Right ventricle myocardium inferior (tissue), 1 donor: ENCODE measurements at places on chromosomes 11 and 22. TPM values are rescaled to one million over a fixed set of nuclear protein-coding genes. Genes with fewer than 3 reads are reported as not detected.

GRCh38 chr11:36421546-36422155 is 88.4 kb downstream of the TRAF6 start:
- no peak for DNase-seq

The OR10A6 gene
- not detected for total RNA-seq

- peak; percentile 32 for DNase-seq
Observed at GRCh38 chr22:44195189-44195871, 14.6 kb downstream of the PARVG start.

DNA sequence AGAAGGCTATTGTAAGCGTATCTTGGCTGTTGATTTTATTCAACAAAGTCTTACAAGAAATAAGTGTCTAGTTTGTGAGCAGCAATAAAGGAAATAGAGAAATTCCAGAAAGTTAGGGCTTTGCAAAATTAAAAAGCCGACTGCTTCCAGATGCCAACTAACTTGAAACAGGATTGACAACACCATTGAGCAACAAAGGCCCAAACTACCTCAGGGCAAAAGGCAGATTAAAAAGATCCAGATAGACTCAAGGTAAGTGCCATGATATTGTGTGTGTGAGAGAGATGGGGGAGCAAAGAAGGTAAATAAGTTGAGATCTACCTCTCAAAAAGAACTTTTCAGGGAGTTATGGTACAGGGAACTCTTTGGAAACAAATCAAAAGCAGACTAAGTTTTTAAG is 49.1 kb downstream of the PARVG start:
- no peak for DNase-seq

GRCh38 chr11:83192606-83193245 is 786 bp upstream of the ANKRD42 start:
- DNase-seq, result no peak

The GAL3ST1 gene
- total RNA-seq, result 0.19 TPM

DNA sequence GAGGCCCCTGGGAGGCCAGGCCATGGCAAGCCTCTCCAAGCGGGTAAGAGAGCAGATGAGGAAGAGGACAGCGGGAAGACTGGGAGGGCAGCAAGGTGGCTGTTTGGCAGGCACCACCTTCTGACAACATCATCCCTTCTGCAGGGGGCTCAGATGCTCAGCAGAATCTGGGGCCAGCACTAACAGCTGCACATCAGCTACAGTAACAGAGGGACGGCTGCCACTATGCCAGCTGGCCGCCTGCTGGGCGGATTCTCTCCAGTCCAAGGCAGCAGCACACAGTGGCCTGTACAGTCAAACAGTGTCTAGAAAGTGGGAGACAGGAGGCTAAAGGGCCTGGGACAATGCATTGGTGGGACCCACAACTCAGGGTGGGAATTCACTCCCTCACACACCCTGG is 10.7 kb upstream of the TXN2 start:
- DNase-seq, result peak; percentile 9

- no peak for DNase-seq
Observed at GRCh38 chr11:96147906-96148486, 195.0 kb downstream of the MAML2 start.

The DEUP1 gene
- total RNA-seq, result not detected

- DNase-seq, result no peak
Observed at GRCh38 chr11:80843266-80843974, 1402.6 kb upstream of the TENM4 start.

The ISX gene
- total RNA-seq, result not detected

- DNase-seq, result no peak
Observed at GRCh38 chr11:34651551-34651950, 30.7 kb downstream of the EHF start.

DNA sequence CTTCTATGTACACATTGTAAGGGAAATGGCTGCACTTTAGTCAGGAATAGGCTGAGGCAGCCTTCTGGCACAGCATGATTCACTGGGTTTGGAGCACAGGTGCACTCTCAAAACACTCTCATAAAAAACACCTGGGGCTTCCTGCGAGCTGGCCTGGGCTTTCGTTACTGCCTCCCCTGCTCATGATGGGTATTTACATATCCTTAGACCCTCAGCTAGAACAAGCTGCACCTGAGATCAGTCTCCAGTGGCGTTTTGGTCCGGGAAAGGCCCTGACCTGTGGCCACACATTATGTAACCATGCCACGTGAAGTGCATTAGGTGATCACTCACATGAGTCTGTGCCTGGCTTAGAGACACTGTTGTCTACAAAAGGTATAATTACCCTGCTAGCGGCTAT is 321.7 kb downstream of the TMEM135 start:
- no peak for DNase-seq

GRCh38 chr22:38243007-38243765 is 29.6 kb downstream of the TMEM184B start:
- peak; percentile 74 for DNase-seq

DNA sequence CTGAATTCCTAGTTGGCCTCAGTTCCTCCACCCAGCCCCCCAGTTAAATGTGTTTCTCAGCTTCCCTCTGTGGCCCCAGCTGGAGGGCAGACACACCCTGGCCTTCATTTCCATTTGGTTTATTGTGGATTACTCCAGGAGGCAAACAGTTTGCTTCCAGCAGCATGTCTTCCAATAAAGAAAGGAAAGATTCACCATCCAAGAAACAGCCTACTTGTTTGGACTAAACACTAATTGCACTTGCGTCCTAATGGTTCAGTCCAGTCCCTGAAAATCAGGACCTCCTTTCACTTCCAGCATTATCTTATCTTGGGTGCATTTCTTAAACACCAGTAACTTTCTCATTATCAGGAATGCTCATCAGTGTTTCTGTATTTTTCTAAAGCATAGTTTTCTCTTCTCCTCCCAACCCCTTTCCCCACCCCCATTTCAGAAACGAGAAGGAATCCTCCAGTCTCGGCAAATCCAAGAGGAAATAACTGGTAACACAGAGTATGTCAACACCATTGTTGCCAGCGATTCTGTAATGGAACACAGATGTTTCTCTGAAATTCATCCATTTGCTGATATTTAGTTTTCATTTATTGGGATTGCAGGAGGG is 130.9 kb downstream of the PARVA start:
- no peak for DNase-seq

GRCh38 chr22:47630741-47631534 is 868.5 kb downstream of the TBC1D22A start:
- no peak for DNase-seq

The STK33 gene
- total RNA-seq, result 23.9 TPM

DNA sequence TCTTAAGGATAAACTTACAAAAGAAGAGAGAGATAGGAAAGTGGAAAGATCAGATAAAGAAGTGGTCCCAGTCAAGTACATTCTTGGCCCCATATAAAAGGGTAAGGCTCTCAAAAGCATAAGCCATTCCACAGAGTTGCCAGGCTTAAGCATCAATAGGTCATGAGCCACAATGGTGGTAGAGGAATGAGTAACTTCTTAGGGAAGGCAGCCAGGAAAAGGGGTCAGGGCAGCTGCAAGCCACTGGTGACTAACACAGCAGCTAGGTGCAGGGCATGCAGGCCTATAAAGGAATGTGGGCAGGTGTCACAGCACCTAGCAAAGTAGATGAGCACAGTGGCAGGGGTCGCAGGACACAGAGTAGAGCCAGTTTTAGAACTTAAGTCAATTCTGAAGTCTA is 302.6 kb upstream of the FAT3 start:
- DNase-seq, result no peak

DNA sequence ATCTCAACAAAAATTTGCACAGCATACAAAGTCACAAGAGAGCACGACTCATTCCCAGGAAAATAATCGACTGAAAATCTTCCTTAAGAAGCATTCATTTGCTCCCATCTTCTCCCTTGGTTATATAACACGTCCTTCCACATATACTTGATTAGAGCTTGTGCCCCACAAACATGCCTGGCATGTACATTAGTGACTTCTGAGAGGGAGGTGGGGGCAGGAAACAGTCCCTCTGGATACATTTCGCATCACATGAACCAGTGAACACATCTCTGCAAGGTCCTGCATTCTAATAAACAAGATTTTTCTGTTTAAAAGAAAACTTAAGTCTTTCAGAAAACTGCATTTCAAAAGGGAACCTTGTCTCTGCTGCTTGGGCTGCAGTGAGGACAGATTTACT is 54.1 kb upstream of the IGLL5 start:
- no peak for DNase-seq

- peak; percentile 86 for DNase-seq
Observed at GRCh38 chr11:121575250-121575962, 122.6 kb upstream of the SORL1-AS1 start.

The TIGD3 gene
- 0.54 TPM for total RNA-seq

DNA sequence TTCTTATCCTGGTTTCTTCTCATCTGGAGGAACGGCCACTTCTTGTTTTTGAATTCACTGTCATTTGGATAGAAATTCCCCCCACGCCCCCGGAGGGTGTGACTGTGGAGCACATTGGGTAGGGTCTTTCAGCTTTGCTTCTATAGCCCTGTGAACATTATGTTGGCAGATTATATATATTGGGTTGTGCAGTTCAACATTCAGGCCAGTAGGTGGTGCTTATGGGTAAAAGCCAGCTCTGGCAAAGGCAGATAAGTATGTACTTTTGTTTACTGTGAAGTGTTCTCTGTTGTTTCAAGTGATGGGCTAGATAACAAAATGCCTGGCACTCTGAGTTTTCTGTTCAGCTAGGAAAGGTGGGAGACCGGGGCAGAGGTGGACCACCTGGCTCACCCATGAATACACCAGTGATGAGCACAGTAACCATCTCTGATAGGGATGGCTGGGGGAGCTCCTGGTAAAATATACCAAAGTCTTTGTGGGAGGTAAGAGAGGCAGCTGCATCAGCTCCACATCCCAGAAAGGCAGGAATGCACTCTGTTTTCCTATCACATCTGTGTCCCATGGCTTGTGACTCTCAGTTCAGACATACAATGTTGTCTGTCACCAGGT is 1348.2 kb upstream of the RAG2 start:
- DNase-seq, result no peak

The DUSP8 gene
- 10.5 TPM for total RNA-seq

The BTG4 gene
- not detected for total RNA-seq

GRCh38 chr11:32830413-32830738 is 649 bp downstream of the PRRG4 start:
- DNase-seq, result no peak

The SCO2 gene
- not detected for total RNA-seq

DNA sequence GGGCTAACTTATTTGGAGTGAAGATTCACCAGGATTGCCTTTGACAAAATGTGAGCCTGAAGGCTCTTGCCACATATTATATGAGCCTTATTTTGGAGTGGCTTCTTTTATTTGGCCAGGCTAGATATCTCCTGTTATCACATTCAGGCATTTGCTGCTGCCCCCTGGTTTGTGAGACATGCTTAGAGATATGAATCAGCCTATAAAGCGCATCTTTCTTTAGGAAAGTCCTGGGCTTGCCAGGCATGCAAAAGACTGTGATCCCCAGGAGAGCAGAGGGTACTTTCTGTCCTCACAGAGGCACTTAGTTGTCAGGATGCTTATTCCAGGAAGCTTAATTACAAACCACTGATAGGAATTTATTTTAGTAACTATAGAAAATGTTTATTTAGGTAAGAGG is 333.3 kb downstream of the FAT3 start:
- no peak for DNase-seq

DNA sequence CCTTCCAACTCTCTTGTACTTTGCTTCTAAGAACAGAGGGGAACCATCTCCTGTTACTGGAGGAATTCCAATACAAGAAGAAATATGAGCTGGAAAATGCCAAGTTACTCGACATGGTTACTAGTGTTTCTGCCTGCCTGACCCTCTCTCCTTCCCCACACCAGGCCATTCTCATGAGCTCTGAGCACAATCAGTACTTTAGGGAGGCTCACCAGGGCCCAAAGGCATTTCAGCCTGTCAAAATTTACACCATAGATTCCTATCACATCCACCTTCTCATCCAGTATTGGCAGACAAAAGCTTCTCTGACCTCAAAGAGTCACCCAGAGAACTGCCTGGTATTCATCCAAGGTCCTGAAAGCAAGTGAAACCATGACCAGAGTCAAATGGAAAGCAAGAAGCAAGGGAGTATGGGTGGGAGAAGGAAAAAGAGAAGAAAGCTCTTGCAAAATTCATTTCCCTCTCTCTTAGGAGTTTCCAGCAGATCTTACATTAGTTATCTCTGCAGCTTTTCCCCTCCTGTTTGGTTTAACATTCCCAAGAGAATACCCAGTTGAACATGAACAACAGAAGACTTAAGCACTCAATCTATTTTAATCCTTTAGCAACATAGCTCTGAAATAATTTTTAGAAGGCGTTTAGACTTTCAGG is 58.7 kb upstream of the NCAM1 start:
- no peak for DNase-seq

The ABTB2 gene
- total RNA-seq, result 14.3 TPM

The WNT7B gene
- not detected for total RNA-seq

The QSER1 gene
- 14.9 TPM for total RNA-seq

The UQCC3 gene
- total RNA-seq, result 8.1 TPM
